Vagina (tissue), 2 donors: ENCODE measurements at places on chromosomes 2 and 18. TPM values are rescaled to one million over a fixed set of nuclear protein-coding genes. Genes with fewer than 3 reads are reported as not detected.

ANKRD62 gene
- 1.2 TPM for total RNA-seq

BBS5 gene
- 4.7 TPM for total RNA-seq

FSHR gene
- not detected for total RNA-seq

PLCD4 gene
- 12.0 TPM for total RNA-seq

RAB6C gene
- total RNA-seq, result not detected

SCYGR4 gene
- not detected for total RNA-seq

CNGA3 gene
- total RNA-seq, result not detected

ATP6V1C2 gene
- 134 TPM for total RNA-seq

KIDINS220 gene
- 67.8 TPM for total RNA-seq

PLGLB1 gene
- total RNA-seq, result 2.2 TPM

CCBE1 gene
- total RNA-seq, result 2.9 TPM

HS1BP3 gene
- total RNA-seq, result 23.1 TPM

CRYGC gene
- not detected for total RNA-seq

IFT172 gene
- total RNA-seq, result 30.7 TPM

ZNF385B gene
- 11.5 TPM for total RNA-seq

ANKRD30BL gene
- total RNA-seq, result 1.2 TPM

SOX11 gene
- total RNA-seq, result not detected

MOGAT1 gene
- total RNA-seq, result not detected

HOXD13 gene
- total RNA-seq, result 15.7 TPM

HOXD11 gene
- total RNA-seq, result 19.4 TPM

UBXN4 gene
- 51.6 TPM for total RNA-seq

CASP10 gene
- total RNA-seq, result 8.3 TPM
